ENCODE measurements at places on chromosomes 5 and 9.

DNA sequence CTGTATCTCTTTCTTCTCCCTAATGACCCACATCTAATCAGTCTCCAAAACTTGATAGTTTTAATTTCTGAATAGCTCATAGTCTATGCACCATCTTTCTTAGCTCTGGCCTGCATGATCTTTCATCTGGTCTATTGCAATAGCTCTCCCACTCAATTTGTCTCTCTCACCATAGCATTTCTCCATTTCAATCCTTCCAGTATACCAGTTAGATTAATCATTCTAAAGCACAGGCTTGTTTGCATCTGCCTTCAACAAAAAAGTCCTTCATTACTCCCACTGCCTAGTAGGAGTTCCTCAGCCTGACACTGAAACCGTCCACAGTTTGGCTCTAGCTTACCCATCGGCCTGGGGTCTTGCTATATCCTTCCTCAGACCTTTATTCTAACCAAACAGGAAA, 344.9 kb downstream of the ENC1 start:
- no peak for DNase-seq

DNA sequence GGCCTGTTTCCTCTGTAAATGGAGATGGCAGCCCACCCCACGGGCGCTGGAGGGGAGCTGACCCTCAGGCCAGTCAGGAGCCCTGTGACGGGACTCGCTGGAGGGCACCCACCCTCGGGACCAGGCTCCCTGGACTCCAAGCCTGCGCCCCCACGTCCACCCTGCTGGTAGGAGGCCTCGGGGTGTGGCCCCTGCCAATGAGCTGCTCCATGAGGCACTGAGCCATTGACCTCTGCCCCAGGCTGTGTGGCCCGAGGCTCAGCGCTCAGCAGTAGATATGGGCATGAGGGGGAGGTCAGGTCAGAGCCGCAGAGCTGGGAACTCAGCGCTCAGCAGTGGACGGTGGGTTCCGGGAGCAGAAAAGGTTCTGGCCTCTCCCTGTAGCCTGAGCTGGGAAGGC, 52.3 kb upstream of the EGFL7 start:
- no peak for DNase-seq

DNA sequence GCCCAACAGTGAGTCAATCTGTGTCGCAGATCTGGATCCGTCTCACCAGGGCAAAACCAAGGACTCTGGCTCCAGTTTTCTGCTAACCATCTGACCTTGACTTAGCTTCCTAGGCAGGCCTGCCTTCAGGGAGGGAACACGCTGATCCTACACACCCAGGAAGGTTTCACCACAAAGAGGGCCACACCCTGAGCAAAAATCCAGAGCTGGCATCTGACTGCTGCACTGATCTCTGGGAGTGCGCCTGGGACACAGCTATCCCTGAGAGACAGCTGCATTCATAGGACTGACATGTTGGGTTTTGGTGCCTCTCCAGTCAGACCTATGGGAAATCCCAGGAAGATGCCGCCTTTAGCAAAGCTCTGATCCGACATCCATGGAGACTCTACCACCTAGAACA, 47.5 kb downstream of the CDK5RAP2 start:
- no peak for DNase-seq

DNA sequence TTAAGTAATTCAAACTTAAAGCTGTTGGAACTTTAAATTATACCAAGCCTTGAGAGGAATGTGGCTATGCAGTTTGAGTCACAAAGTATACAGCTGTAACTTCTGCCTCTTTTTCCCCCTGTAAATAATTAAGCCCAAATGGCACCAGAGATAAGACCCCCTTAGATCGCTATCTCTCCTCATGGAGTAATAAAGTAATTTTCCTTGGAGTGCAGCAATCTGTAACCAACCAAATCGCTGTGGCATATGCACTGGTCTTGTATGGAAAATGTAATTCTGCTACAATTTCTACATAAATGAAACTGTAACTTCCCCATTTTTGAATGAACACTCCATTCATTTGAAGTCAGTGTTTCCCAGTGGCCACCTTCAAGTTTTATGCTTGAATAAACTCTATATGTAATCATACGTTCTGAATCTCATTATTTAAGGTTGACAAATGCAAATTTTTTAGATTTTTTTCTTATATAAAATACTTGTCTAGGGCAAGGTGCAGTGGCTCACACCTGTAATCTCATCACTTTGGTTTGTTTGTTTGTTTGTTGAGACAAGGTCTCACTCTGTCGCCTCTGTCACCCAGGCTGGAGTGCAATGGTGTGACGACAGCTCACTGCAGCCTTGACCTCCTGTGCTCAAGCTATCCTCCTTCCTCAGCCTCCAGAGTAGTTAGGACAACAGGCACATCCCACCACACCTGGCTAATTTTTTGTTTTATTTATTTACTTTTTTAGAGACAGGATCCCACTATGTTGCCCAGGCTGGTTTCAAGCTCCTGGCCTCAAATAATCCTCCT, 12.3 kb downstream of the SUSD1 start:
- DNase-seq, result no peak

DNA sequence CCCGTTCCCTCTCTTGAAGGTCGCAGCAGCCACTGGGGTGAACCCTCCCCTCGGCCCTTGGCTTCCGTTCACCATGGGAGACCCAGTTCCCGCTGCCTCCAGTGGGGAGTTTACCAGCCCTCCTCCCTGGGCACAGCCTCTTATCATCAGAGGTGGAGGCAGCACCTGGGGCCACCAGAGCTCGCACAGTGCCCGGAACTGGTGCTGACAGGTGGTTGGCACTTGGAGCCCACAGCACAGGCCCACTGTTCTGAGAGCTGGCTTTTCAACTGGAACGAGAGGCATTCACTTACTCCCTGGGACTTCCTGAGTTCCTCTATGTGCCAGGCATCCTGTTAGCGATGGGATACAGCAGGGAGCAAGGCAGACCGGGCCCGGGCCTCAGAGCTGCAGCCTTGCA, 106.8 kb upstream of the FCN2 start:
- no peak for DNase-seq

GRCh38 chr5:62457071-62457470, 44.5 kb downstream of the IPO11 start:
- no peak for DNase-seq

Measured in dermis blood vessel endothelial cell (primary cell).